ENCODE measurements at places on chromosomes 4 and X.

DNA sequence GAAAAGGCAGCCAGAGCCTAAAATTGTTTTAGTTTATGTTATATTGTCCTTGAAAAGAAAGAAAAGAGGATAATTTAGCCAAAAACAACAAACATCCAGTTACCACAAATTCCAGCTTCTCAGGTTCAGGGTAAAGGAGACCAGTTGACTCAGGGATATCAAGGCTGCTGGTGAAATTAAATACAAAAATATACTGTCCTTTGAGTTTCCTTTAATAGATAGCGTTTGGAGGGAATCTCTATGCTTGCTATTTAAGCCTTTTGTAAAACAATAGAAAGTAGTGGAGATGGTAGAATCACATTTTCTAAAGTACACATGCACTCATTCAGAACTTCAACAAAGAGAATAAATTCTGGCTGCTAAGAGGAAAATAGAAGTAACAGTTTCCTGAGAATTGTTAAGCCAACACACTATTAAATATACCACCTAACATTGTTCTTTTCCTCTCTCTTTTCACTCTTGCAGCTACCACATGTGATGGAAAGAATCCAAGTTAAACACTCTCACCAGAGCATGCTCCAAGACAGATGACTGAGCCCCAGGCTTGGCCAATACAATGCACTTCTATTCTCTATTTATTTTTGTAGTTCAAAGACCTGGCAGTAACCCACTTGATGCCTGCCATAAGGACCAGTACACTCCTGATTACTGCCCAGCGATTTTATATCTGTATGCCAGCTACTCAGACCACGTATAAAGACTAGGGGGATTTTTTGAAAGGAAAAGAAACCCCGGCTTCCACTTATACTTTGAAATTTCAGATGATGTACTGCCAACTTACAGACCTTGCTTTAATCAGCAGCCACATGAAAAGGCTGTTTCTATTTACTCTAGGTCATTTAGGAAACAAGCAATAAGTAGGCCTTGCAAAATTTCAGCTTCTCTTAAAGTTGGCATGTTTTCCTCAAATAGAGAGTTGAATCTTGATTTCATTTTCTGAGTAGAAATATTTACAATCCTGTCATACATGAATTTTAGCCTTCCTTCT, 756.9 kb downstream of the FAT4 start:
- no peak for DNase-seq

- DNase-seq = no peak
Observed at GRCh38 chr4:102299354-102300107, 45.8 kb downstream of the SLC39A8 start.

DNA sequence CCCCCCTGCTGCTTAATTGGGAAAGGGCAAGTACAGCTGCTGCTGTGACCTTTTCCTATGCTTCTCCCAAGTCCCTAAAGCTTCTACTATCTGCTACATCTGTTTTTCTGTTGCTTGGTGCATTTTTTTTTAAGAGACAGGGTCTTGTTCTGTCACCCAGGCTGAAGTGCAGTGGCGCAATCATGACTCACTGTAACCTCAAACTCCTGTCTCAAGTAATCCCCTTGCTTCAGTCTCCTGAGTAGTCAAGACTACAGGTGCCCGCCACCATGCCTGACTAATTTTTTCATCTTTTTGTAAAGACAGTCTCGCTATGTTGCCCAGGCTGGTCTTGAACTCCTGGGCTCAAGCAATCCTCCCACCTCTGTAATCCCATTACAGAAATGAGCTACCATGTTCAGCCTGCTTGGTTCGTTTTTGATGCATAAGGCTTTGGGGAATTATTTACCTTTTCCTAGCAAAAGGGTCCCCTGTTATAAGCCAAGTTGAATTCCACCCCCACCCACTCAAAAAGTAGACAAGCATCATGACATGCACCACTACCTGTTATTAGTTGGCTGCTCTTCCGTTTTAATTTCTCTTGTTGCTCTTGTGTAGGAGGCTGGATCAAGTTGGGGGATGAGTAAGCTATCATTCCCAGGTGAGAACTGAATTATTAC, 39.6 kb downstream of the DGKK start:
- DNase-seq = no peak

- DNase-seq = no peak
Observed at GRCh38 chr4:48380583-48381167, 39.3 kb downstream of the SLAIN2 start.

DNA sequence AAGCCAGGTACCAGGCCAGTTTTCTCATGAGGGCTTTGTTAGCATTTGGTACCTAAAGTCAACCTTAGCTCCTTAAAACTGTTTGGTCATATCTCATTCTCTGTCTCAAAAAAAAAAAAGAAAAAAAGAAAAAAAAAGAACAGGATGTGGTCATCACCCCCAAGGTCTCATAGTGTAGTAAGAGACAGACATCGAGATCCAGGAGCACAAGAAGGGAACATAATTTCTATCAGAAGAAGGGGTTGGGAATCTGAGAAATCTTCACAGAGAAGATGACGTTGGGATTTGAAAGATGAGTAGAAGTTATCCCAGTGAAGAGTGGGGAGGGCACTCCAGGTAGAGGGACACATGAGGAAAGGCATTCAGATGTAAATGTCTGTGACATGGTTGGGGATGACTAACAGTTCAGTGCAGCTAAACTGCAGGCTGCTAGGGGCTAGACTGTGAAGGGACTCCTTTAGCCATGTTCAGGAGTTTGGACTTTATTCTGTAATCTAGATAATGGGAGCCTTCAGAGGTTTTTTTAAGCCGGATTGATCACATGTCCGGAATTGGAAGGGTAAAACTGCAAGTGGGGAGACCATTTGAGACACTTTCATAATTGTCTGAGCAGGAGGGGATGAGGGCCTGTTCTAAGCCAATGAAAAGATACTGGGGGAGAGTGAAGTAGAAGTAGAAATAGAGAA, 26.9 kb upstream of the GJB1 start:
- DNase-seq = no peak

GRCh38 chr4:3387154-3387942, 54.4 kb upstream of the HGFAC start:
- no peak for DNase-seq

GRCh38 chr4:152935631-152936445, at the start of gene FHDC1:
Gene FHDC1, plus strand, starts transcription at chr4:152936323. Its CDS starts 6,735 bp downstream, at chr4:152943058.
- DNase-seq = peak; percentile 48

- no peak for DNase-seq
Observed at GRCh38 chrX:20320461-20321159, 53.9 kb upstream of the RPS6KA3 start.

GRCh38 chr4:16598597-16599206, 299.7 kb downstream of the LDB2 start:
- DNase-seq = no peak

GRCh38 chr4:2103843-2104547, 44.9 kb downstream of the NAT8L start:
- no peak for DNase-seq

- no peak for DNase-seq
Observed at GRCh38 chr4:74969507-74970474, 36.9 kb downstream of the PARM1 start.

GRCh38 chr4:153332936-153333335, 11.6 kb upstream of the MND1 start:
- no peak for DNase-seq

DNA sequence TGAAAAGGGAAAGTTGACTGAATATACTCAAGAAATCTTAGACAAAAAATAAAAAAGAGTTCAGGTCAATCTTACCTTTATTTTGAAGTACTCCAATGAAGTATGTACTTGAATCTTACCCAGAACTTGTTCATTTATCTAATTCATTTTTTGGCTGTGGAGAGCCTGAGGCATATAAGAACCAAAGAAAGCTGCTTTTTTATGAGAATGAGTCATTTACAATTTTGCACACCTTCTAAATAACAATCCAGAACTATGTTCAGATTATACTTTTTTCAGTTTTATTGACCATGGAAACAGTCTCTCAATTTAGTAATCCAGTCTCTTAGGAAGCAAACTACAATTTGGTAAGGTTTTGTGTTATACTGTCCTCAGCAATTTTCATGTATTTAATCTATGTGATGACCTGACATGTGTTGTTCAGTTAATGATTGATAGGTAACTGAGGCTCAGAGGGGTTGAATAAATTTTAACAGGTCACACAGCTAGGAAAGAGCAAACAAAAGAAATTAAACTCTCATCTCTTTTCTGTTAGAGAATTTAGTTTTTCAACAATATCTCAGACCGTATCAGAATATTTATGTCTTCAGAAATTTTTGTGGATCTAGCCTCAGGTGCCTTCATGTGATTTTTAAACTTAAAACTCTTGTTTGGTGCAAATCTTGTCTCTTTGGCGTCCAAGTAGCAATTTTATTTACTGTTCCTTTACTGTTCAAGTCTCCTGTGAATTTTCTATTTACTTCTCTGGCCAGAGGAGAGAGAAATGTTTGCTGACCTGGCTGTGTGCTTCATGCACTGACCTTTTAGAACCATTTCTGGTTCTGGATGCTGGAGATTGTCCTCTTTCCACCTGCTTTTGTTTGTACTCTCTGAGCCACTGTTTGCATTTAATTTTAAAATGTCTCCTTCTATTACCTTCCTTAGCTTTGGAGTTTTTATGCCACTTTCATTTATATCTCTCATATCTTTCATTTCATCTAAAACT, 1453.4 kb downstream of the STIM2 start:
- no peak for DNase-seq
